ENCODE measurements at places on chromosomes 3 and 15.

DNA sequence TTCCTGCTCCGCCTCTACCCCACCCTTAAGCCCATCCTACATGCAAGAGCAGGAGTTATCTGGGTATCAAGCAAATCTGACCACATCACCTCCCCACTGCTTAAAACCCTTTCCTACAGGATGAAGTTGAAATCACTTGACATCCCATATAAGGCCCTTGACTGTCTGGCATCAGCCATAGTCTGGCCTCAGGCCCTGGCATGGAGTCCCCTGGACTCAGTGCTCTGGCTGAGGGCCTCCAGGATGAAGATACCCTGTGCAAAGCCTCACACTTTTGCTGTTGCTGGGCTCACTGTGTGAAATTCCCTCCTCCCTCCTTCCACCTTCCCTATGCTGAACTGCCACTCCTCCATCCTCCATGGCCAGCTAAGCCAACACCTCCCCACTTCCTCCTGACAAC lies 65.2 kb upstream of the GLCE start:
- DNase-seq, result no peak

DNA sequence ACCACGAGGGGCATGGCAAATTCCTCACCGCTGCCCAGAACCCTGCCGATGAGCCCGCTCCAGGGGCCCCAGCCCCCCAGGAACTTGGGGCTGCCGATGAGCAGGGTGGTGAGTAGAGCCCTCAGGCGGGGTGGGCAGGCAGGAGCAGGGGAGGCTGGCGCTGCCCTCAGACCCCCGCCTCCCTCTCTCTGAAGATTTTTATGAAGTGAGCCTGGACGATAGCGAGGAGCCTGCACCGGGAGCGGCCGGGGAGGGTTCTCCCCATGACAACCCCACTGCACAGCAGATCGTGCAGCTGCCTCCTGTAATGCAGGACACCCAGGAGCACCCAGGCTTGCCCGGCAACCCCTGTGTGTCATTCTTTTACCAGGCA lies 56.7 kb upstream of the UBE2Q2 start:
- DNase-seq, result no peak

DNA sequence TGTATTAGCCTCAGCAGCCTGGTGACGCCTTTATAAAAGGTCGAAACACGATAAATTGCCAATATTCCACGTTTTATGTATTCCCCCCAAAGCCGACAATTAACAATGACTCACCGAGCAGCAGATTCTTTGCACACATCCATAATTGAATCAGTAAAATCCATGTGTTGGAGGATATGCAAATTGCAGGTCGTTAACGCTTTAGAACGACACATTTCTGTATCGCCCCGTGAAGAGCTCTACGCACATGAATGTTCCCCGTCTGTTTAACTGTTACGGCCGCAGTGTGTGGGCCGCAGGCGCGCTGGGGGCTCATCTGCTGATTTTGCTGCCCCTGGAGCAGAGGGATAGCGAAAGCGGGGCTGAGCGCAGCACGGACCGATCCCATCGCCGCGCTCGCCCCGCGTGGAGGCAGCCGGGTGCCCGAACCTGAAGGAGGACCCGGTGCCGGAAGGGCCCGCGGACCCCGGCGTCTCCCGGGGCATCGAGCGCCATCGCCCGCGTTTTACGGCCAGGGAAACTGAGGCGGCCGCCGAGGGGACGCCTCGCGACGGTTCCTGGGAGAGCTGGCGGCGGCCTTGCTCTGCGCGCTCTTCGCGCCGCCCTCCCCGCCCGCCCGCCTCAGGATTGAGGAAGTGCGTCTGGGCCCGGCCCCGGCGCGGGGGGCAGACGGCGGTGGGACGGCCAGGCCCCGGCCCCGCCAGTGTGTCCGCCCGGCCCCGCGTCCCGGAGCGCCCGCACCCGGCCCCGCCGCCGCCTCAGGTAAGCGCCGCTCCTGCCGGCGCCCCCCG lies at the start of gene LRRK1:
TSS of gene LRRK1 (plus strand) at position 668 of the 791 bp plus-strand sequence. CDS start 5,276 bp downstream, outside the sequence.
- DNase-seq, result no peak

GRCh38 chr3:122824465-122825381 lies 29.9 kb downstream of the SLC49A4 start:
- DNase-seq, result no peak

DNA sequence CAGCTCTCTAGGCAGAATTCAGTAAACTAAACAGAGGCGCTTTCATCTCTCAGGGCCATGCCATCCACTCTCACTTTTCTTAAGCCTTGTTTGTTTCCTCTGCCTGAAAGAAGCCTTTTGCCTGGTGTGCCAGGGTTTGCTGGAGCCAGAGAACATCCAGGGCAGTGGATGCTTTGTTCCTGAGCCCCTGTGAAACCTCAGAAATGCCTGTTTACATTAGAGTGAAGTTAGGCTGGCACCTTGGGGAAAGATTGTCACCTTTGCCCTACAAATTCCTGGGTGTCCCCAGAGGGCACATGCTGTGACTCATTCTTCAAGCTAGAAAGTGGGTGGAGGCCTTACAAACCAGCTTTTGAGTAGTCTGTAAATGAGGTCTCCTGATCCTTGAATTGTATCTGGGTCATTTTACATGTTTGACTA lies 10.7 kb upstream of the TRAK1 start:
- no peak for DNase-seq

GRCh38 chr3:23575697-23576096 lies 230.1 kb upstream of the UBE2E1 start:
- DNase-seq, result no peak

DNA sequence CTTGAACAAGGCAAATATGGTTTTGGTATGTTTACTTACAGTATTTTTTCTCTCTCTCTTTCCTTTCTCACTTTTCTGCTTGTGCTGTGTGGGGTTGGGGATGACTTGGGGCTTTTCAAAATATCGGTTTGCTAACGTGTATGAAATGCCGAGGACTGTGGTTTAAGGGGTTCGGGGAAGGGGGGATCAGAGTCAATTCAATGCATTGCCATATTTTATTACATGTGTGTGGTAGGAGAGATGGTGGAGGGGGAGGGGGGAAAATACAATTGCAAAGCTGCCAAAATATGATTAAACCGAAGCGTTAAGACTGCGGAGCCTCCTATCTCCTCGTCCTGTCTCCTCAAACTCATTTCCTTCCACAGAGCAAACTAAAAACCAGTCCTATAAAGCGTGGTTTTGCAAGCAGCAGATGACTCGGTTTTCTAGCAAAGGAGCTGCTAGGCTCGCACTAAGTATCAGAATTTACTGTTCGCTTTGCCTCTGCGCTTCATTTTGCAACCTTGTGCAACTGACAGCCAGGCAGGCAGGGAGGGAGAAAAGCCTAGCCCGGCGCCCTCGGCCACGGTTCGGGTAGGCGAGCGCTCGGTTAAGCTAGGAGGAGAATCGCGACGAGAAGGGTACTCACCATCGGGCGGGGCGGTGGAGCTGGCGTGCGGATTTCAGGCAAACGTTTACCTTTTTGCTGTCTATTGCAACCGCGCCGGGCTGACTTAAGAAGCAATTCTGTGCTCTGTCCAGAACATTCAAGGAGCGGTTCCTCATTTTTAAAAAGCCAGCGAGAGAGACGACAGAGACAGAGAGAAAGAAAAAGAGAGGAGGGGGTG lies 4.0 kb upstream of the NR2F2 start:
- DNase-seq, result no peak

- no peak for DNase-seq
Measured at GRCh38 chr3:187568171-187568570, 102.0 kb downstream of the SST start.

DNA sequence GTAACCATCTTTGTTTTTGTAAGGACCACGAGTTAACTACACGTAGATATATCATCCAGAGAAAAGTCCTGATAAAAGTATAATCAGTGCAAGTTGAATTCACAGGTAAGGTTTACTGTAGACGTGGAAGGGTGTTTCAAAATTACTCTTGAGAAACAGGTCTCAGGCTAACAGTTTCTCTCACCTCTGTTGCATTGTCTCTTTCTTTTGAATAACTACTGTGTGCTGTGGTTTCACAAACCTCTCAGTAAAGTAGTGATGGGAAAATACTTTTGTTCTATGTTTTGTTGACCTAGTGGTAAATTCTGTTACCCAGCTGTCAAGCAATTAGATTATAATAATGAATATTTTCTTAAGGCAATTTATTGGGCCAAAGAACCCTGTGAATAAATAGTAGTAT lies 75.2 kb downstream of the RBMS3 start:
- DNase-seq, result no peak

DNA sequence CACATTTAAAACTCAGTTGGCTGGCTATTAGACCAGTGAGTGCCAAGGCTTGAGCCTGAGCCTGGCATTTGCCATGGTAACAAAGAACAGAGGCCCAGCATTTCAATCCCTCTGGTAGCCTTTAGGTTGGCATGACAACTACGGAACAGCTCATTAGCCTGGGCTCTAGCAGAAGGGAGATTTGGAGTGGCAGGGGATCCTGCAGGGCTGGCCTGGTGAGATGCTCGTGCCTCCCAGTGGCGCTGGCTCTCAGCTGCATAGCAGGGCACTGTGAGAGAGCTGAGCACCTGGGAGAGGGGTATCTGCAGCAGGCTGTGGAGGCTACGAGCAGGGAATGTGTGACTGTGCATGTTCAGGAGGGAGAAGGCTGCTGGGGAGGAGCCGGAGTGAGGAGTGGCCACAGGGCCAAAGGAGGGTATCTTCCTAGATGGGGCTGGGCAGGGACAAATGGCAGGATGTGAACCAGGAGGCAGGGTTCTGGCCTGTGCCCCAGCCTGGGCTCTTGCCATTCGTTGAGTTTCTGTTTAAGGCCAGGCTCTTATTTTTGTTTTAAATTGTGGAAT lies 5.6 kb upstream of the ABTB1 start:
- DNase-seq, result no peak

GRCh38 chr3:52841211-52841980 lies 6.6 kb upstream of the MUSTN1 start:
- no peak for DNase-seq

- DNase-seq, result no peak
Measured at GRCh38 chr15:27183201-27183600, 212.2 kb downstream of the GABRG3 start.

GRCh38 chr15:75641603-75642002 lies 1.6 kb upstream of the IMP3 start:
- DNase-seq, result no peak

- DNase-seq, result no peak
Measured at GRCh38 chr3:124582196-124582595, 148.1 kb upstream of the UMPS start.

GRCh38 chr15:59242649-59243048 lies 36.0 kb downstream of the LDHAL6B start:
- DNase-seq, result no peak

DNA sequence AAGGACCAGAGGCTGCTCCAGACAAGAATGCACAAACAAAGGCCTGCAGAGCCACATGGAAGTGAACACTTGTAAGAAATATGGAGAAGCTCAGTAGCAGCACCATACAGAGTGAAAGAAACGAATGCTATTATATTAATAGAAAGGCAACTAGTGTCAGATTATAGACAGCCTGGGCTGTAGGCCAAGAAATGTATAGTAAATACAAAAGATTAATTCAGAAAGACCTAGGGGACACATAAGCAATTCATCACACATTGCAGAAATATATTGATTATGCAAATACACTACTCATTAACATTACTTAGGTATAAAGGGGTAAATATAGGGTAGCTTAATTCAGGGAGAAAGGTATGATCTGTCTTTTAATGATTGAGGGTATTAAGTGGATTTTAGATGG lies 69.5 kb upstream of the GUCA1C start:
- DNase-seq, result no peak

DNA sequence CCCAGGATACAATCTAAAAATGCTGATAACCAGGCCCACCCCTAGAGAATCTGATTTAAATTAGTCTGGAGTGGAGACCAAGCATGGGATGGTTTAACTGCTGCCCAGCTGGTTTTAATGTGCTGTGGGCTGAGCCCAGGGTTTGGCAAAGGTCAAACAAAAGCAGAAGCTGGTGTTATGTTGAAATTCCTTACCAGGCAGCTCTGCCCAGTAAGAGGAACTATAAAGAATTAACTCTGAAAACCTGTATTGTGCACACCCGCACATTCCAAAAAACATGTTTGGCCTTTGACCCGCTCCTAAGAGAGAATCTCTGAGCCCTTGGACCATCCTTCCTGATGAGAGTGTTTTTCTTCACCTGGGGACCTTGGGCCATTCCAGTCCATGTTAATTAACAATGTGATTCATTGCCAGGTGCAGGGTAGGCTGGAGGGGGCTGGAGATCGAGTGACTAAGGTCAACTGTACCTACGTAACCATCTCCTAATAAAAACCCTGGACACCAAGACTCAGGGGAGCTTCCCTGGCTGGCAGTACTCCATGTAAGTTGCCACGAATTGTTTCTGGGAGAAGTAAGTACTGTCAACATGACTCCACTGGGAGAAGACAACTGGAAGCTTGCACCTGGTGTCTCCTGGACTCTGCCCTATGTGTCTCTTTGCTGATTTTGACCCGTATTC lies 10.9 kb downstream of the CCDC13 start:
- no peak for DNase-seq

- DNase-seq, result no peak
Measured at GRCh38 chr3:183116025-183116614, 16.8 kb upstream of the MCCC1 start.

DNA sequence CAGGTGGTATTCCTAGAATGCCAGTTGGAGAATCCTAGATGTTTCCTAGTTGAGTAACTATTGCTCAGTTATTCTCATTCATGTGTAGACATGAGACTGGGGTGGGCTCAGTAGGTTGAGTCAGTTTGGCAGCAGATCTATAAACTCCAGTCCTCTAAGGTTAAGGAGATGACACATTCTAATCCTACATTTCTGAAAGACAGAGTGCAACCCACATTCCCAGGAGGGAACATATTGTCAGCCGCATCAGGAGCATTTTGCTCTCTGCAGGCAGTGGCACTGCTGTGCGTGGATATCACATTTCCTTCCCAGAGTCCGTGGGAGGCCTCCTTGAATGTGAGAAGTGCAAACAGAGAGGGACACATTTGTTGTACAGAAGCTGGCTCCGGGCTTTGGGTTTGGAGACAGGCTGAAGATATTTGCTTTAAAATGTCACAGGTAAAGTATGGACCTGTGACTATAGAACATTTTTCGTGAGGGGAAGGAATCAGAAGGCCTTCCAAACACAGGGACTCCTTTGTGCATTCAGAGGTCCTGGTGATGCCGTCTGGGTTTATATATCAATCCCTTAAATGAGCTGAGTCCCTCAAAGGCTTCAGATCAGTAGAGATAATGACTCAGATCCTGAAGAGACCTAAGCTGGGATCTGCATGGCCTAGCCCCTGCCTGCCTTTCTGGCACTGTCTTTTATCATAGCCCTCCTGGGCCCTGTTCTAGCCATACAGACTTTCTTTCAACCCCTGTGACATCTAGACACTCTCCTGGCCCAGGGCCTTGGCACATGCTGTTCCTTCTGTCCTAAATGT lies 156.5 kb downstream of the CADPS start:
- DNase-seq, result no peak

DNA sequence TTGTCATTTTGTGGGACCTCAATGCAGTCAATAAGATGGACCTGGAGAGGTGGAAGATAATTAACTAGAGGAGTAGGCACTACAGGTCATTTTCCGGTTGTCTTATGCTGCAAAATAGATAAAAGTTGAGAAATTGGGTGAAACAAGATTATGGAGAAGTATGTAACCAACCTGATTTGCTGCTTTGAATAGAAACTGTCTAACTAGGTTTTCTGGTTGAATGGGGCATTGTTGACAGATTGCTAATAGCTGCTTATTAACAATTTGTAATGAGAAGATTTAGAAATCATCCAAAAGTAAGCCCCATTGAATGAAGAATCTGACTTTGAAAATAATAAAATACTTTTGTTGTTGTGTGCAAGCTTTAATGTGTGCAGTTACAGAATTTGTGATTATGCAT lies 26.2 kb downstream of the PIAS1 start:
- no peak for DNase-seq

GRCh38 chr3:19573644-19574043 lies 360.4 kb downstream of the EFHB start:
- no peak for DNase-seq
